ENCODE measurements at places on chromosomes 3 and 15.
A peak's percentile ranks its signal among the peaks of the same experiment; 100 is the strongest.

- DNase-seq = no peak
Observed at GRCh38 chr3:196246612-196247308, 30.4 kb downstream of the SLC51A start.

GRCh38 chr3:174156200-174156599 is 702.9 kb upstream of the NAALADL2 start:
- DNase-seq = no peak

- DNase-seq = no peak
Observed at GRCh38 chr3:144815655-144816054, 844.0 kb downstream of the DIPK2A start.

- DNase-seq = no peak
Observed at GRCh38 chr3:100124201-100124761, 10.0 kb upstream of the FILIP1L start.

DNA sequence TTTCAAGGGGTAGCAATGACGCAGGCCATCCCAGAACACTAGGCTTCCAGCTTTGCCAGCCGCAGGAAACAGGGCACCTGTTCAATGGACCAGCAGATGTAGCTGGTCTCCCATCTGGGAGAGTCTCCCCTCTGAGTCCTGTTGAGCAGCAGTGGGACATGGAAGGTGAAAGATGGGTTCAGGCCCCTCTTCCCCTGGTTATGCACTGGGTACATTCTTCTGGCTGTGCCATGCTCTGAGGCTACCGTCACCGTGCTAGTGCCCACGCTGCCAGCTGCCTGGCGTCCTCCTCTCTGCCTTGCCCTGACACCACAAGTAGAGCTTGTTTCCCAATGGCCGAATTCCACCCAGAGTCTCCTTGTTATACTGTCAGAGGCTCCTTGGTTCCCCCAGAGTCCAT is 63.1 kb downstream of the TLE3 start:
- DNase-seq = no peak

GRCh38 chr15:95715906-95716656 is 614.4 kb upstream of the NR2F2 start:
- no peak for DNase-seq

DNA sequence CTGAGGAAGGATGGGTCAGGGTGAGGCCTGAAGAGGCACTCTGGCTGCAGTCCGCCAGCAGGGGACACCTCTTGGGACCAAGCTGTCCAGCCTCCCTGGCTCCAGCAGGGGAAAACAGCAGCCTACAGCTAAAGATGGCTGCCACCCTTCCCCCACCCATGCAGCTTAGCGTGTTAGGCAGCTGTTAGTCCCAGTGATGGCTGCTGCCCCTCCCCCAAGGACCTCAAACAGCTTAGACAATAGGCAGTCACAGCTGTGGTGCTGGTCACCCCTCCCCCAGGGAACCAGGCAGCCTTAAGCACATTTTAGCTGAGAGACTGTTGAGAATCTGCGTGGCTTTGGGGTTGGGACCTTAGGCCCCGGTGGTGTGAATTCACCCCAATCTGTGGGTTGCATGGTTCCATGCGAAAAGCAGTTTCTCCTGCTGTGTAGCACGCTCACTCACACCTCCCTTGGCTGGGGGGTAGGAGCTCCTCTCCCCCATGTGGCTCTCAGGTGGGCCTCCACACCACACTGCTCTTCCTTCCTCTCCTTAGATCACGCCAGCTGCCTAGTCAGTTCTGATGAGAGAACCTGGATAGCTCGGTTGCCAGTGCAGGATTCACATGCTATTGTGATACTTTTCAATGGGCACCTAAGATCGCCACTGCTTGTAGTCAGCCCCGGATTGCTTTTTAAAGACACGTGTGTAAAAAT is 140.5 kb upstream of the CADPS start:
- DNase-seq = no peak

GRCh38 chr15:42082823-42083604 is 11.3 kb downstream of the PLA2G4D start:
- DNase-seq = no peak

GRCh38 chr15:56732135-56732885 is 999 bp downstream of the ZNF280D start:
- peak; percentile 80 for DNase-seq

DNA sequence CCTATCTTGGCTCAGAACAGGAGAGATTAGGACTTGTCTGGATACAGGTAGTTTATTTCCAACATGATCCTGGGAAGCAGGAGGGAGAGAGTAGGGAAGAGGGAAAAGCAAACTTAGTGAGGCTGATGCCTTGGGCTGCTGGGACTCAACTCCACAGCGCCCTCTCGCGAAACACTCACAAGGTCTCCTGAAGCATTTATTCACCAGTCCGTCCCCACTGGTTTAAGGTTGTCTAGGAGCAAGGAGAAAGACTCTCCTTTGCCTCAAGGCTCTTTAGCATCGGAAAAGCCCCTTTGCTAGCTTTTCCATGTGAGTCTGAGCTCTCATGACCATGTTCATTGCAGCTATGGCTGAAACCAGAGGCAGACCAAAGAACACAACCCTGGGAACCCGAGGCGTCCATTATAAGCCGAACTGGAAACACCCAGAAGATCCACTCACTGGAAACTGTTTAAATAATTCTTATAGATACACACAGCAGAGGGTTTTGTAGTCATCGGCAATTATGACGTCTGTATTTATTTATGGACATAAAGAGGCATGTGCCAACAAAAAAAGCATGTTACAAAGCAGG is 244.5 kb downstream of the CD47 start:
- peak; percentile 82 for DNase-seq

- peak; percentile 7 for DNase-seq
Observed at GRCh38 chr3:155594526-155595187, 150.2 kb downstream of the PLCH1 start.
